ENCODE measurements at places on chromosomes 5 and 9. TPM values are rescaled to one million over a fixed set of nuclear protein-coding genes. Genes with fewer than 3 reads are reported as not detected.

Gene ELOVL7
- 0.13 TPM for polyA plus RNA-seq

Gene ANKRD20A1
- polyA plus RNA-seq: 0.69 TPM

Gene GRIA1
- 0.49 TPM for polyA plus RNA-seq

Gene PSD2
- polyA plus RNA-seq: 0.21 TPM

Gene ENTPD2
- polyA plus RNA-seq: 14.1 TPM

Gene ARL10
- polyA plus RNA-seq: 12.5 TPM

Gene DDX4
- not detected for polyA plus RNA-seq

Gene TEX48
- polyA plus RNA-seq: not detected

Gene SPATA31C1
- 0.04 TPM for polyA plus RNA-seq
